ENCODE measurements at places on chromosomes 4 and X. TPM values are rescaled to one million over a fixed set of nuclear protein-coding genes. Genes with fewer than 3 reads are reported as not detected.

GRCh38 chr4:37891260-37892159 lies 626 bp downstream of the TBC1D1 start:
- ATAC-seq: peak; percentile 31

DNA sequence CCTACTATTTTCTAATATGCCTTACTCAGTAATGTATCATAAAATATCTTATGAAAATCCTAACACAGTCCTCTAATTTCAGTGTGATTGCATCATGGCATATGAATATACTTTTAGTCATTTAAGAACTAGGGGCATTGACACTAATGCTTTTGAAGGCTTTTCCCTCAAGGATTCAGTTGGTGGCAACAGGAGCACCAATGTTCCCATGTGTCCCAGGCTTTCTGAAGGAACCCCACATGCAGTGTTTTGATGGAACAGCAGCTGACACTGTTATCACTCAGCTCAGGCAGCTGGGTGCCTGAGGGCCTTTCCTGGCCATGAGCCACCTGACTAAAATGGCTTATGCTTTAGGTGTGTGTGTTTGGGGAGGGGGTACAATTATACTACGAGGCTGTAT lies 348.3 kb downstream of the ARHGAP24 start:
- ATAC-seq: no peak

DCAF4L1 gene
- total RNA-seq: 0.13 TPM

SRPX2 gene
- 43.2 TPM for total RNA-seq

GPR143 gene
- not detected for total RNA-seq

STOX2 gene
- 13.2 TPM for total RNA-seq

Measured in gastroesophageal sphincter (tissue), 4 donors.